ENCODE measurements at places on chromosomes 16 and 17. TPM values are rescaled to one million over a fixed set of nuclear protein-coding genes. Genes with fewer than 3 reads are reported as not detected.

Gene P3H4
- total RNA-seq = 48.8 TPM

DNA sequence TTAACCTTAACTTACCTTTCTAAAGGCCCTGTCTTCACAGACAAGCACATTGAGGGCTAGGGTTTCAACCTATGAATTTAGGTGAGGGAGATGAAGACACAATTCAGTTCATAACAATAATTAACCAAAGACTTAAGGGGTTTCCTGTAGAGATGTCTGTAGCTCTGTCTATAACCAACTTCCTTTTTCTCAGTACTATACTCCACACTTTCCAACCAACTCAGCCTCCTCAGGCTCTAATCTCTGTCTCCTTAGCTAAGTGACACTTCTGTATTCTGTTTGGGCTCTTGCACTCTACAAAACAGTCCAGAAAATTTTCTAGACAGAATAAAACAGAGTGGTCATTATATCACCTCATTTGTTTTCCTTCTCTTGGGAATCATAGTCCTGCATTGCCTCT lies 25.8 kb downstream of the CAPNS2 start:
- no peak for DNase-seq

Gene UNC13D
- total RNA-seq = not detected

GRCh38 chr17:32111141-32111771 lies 31.0 kb upstream of the RHOT1 start:
- peak; percentile 47 for DNase-seq

GRCh38 chr16:84124257-84125073 lies 7.7 kb upstream of the MBTPS1 start:
- no peak for DNase-seq

- no peak for DNase-seq
Observed at GRCh38 chr16:69482410-69482991, 58.1 kb downstream of the CYB5B start.

DNA sequence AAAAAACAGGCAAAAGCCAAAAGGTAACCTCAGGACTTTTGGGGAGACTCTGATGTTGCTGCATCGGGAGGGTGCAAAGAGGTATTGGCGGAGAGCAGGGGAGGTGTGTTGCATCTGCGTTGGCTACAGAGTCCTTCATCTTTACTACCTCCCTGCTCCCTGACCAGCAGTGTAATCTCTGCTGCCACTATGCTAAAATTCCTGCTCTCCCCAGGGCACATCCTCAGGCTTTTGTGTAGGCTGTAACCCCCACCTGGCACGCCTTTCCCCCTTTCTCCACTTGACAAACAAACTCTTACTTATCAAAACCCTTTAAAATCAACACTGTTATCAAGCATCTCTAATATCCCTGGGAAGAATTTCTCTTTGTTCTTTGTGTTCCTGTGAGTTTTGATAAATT lies 435.3 kb downstream of the HAPSTR1 start:
- no peak for DNase-seq

Measured in HFFc6 (cell line).